ENCODE measurements at places on chromosomes 5 and 9. TPM values are rescaled to one million over a fixed set of nuclear protein-coding genes. Genes with fewer than 3 reads are reported as not detected.

Gene NRG2
- total RNA-seq = 0.64 TPM

GRCh38 chr5:50733741-50734140 lies 67.3 kb downstream of the PARP8 start:
- H3K4me3 ChIP-seq = no peak overlapping the region
- H3K4me1 ChIP-seq = peaks cover 5% of the 10 kb centered on the region
- no peak overlapping the region for H3K27ac ChIP-seq
- DNase-seq = no peak

DNA sequence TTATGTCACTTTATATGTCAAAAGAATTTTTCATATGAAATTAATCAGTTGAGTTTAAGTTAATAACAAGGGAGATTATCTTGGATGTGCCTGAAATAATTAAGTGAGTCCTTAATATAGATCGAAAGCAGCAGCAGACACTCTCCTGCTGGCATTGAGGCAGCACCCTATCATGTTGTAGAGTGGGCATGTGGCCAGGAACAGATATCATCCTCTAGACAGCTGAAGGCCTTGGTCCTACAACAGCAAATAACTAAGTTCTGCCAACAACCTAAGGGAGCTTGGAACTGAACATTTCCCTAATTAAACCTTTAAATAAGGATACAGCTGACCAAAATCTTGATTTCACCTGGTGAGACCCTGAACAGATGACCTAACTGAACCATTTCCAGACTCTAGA lies 25.8 kb upstream of the UGT3A1 start:
- H3K27ac ChIP-seq = no peak overlapping the region
- H3K36me3 ChIP-seq = peaks cover 12% of the 10 kb centered on the region
- peaks cover 5% of the 10 kb centered on the region for H3K27me3 ChIP-seq
- DNase-seq = no peak
- no peak overlapping the region for H3K4me3 ChIP-seq

GRCh38 chr9:87684627-87685219 lies 41.2 kb upstream of the CTSL start:
- H3K27ac ChIP-seq = no peak overlapping the region
- H3K4me3 ChIP-seq = no peak overlapping the region
- H3K27me3 ChIP-seq = no peaks in the 10 kb centered on the region
- H3K4me1 ChIP-seq = peaks cover 9% of the 10 kb centered on the region

DNA sequence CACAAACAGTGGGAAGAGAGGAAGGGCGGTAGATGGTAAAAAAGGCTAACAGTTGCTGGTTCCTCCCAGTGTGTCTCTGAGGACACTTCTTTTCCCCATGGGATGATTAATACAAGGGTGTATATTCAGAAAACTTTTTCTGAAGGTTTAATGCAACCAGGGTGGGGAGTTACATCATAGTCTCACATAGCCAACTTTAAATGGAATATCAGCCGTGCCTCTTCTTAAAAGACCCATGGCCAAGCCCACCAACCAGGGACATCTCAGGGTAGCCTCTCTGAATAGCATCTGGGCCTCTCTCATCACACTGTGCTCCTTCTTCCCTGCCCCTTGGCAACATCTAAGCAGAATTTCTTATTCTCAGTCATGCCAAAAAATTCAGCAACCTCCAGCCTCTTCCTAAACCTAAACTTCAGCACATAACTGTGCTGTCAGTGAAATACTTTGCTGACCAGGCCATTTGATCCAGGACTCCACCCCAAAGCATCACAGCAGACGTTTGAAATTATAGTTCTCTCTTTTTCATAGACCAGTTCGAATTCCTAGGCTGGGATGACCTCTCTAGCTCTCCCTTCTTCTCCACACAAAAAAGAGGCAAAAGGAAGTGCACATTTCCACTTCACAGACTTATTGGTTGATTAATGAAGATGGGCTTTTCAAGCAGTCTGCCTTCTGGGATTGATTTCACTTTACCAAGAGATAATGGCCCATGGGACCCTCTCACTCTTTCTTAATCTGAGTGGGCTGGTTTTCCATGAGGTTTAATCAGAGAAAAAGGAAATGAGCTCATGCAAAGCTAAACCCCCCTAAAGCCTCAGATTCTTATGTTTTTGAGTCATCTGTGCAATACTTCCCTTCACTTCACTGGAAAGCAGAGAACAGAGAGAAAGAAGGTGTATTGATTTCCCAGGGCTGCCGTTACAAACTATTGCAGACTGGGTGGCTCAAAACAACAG lies 85.1 kb upstream of the RAI14 start:
- H3K27me3 ChIP-seq = no peaks in the 10 kb centered on the region
- no peak overlapping the region for H3K4me3 ChIP-seq
- H3K4me1 ChIP-seq = peaks cover 9% of the 10 kb centered on the region
- no peak for DNase-seq
- no peaks in the 10 kb centered on the region for H3K36me3 ChIP-seq

Data from neural crest cell (in vitro differentiated cells).